Left forelimb (tissue), 1 donor: ENCODE measurements at places on chromosomes 12 and 14.
A peak's percentile ranks its signal among the peaks of the same experiment; 100 is the strongest.

DNA sequence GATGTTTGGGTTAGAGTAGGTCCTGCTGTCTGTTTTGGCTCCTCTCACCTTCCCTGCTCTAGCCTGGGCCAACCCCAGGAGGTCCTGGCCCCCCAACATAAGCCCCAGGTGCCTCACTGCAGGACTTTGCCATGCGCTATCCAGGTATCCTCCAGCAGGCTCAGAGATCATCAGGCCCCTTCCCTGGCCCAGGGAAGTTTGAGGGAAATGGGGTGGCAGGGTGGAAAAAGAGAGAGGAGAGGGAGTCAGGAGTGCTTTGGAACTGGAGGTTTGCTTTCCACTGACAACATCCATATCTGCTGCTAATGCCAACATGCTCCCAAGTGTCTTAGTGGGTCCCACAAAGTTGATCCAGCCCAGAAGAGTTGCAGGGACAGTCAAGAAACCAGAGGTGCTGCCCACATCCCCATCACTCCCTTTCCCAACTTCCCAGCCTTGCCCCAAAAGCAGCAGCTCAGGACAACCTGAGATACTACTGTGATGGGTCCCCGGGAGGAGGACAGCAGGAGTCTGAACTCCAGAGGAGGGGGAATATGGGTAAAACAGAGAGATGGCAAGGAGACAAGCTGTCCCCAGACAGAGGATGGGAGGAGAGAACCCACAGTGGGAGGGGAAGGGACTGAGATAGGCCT, 677 bp downstream of the TNS2 start:
- DNase-seq: peak; percentile 67

DNA sequence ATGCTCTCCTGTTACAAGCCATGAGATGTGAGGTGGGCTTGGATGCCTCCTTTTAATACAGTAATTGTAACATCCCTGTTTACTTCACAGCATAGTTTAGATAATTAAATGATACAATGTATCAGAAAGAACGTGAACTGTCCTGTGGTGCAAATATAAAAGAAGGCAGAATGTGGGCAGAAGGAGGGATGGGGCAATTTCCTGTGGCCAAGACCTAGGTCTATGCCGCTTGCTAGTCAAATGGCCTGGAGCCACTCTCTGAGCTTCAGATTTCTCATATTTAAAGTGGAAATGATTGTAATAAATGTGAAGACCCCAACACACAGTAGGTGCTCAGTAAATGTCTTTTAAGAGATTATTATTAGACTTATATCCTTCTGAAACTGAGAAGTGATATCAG, 24.0 kb upstream of the EVL start:
- no peak for DNase-seq

GRCh38 chr12:52380271-52380694, 5.2 kb downstream of the KRT84 start:
- DNase-seq: no peak

GRCh38 chr12:61880186-61880585, 380.0 kb upstream of the USP15 start:
- no peak for DNase-seq

GRCh38 chr14:105343194-105343593, 28.6 kb downstream of the PACS2 start:
- DNase-seq: no peak

DNA sequence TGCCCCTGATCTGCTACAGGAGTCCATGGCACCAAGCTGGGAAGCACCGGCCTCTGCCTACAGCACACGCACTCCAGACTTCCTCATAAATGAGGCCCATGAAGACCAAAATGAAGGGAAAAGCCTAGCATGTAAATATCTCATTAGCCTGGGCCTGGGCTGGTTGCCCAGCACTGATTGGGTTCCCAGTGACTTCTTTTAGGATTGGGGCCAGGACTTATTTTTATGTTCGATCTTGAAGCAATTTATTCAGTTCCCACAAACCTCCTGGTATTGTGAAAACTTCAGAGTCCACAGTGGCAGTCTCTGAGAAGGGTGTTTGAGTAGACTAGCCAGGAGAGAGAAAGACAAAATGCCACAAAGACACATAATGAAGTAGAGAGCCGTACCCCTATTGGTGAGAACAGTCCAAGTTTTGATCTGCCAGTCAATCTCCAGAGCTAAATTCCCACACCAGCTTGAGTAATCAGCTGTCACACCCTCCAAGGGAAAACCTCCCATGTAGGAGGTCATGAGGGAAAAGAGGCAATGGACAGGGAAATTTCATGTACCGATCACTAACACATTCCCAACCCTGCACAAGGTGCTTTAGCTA, 78.2 kb downstream of the PHLDA1 start:
- DNase-seq: no peak

GRCh38 chr14:44370727-44371126, 136.4 kb downstream of the FSCB start:
- DNase-seq: no peak

GRCh38 chr14:46451800-46452199, 199.8 kb downstream of the RPL10L start:
- no peak for DNase-seq

- DNase-seq: no peak
Measured at GRCh38 chr12:122079532-122080081, 1.1 kb downstream of the MLXIP start.

DNA sequence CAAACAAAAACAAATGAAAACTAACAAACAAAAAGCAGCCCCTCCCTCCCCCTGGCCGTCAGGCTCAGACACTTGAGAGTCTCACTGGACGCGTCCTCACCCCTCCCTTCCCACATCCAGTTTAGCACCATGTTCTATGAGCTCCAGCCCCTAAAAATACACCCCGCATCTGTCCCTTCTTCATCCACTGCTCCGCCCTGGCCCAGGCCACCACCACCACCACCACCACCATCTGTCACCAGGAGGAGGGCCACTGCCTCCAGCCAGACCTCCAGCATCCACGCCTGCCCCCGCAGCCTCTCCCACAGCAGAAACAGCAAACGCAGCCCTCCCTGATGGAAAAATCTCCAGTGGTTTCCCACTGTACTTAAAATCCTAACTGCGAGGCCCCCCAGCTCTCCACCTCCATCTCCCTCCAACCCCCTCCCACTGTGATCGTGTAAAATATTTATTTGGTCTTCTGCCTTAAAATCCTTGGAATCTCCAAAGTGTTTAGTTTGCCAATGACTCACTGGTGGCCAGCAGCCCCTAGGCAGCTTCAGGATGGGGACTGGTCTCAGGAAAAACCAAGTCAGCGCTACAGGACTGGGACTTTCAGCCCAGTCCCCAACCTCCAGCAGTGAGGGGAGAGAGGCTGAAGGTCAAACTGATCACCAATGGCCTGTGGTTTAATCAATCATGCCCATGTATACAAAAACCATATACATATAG, 95.1 kb downstream of the SCARB1 start:
- no peak for DNase-seq

DNA sequence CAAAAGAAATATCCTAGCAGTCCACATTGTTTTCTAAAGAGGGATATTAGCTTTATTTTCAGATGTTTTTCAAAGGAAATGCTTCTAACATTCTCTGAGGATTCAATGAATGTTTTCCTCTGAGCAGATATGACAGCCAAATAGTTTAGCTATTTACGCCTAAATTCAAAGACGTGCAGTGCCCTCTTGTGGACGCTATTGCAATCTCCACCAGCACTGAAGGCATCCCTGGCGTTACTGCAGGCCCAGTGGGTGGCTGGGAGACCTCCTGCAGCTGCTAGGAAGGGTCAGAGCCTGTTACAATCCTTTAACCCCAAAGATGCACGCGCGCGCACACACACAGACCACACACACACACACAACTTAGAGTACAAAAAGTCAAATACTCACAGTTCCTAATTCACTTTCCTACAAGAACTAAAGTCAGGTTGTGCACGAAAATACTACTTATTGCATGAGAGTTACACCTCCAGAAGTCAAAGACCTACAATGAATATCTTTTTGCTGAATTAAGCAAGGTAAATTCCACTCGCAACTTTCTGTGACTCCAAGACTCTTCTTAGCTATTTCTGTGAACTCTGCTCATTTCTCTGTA, 589.3 kb upstream of the TMEM132C start:
- peak; percentile 77 for DNase-seq

- DNase-seq: no peak
Measured at GRCh38 chr14:68309616-68310015, 483.3 kb downstream of the ZFP36L1 start.

DNA sequence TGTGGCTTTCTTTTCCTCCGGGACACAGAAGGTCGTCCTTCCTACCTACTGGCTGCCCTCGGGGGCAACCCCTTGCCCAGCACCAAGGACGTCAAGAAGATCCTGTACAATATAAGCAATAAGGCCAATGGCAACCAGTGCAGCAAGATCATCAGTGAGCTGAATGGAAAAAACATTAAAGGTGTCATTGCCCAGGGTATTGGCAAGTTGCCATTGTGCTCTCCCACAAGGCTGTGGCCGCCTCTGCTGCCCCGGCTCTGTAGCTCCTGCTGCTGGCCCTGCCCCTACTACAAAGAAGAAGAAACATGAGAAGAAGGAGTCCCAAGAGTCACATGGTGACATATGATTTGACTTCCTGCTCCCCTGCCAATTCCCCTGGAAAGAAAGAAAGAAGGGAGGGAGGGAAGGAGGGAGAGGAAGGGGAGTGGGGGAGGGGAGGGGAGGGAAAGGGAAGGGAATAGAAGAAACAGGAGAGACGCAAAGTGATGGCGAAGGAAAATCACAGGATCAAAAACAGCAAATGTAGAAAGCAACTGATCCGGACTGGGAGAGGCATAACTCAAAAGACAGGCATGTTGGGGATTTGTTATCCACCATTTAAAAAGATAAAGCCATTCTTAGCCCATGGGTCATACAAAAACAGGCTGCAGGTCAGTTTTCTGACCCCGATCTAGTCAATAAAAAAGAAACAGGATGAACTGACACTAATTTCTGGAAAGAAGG, 61.3 kb upstream of the RESF1 start:
- no peak for DNase-seq

- DNase-seq: no peak
Measured at GRCh38 chr14:96754845-96755184, 42.4 kb upstream of the VRK1 start.

DNA sequence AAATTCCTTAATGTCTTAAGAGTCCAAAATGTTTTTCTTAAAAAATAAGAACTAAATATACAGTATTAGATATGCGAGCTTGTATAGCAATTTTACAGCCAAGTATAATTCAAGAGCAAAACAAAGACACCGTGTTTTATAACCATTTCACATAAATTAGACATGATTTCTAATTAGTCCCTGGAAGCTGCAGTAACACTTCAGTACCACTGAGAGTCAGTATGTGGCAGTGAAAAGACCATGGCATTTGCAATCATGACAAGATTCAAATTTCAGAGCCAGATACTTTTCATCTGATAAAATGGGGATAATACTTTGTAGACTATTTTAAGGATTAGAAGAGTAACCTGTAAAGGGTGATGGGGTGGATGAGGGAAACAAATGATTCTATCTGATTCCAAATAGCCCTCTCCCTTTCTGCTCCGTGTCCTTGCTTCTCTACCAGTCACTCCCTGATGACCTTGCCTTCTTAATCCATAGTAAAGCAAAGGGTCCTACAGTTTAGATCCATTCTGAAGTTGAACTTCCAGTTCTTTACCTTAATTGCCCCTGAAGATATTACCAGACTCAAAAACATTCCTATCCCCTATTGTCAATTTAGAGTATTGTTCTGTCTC, 145.4 kb upstream of the ABCD2 start:
- no peak for DNase-seq

DNA sequence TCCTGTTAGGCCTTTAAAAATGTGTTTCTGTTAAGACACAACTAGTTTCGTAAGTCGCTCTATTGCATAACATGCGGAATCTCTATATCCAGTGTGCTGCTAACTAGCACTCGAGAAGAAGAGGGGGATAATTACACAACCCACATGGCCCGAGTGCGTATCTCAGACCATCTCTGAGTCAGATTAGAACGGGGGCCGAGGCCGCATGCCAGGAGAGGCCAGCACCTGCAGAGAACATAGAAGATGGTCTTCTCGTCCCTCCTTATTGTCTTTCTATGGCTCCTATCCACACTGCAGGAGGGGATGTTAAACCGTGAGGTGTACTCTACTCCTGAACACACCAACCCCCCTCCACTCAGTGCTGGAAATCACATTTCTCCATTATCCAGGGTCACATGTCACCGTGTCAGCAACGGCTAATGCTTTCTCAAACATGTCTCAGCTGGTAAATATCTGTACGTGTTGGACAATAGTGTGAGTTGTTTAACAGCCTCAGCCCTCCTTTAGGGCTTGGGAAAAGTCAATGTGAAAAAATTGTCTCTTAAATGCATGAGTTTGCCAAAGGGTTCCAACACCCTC, 56.3 kb downstream of the CCDC88C start:
- no peak for DNase-seq

- DNase-seq: no peak
Measured at GRCh38 chr14:78561074-78561473, 390.9 kb downstream of the NRXN3 start.

- no peak for DNase-seq
Measured at GRCh38 chr14:95485222-95485819, 31.1 kb downstream of the SYNE3 start.

- no peak for DNase-seq
Measured at GRCh38 chr14:105205673-105206208, 24.6 kb upstream of the NUDT14 start.

DNA sequence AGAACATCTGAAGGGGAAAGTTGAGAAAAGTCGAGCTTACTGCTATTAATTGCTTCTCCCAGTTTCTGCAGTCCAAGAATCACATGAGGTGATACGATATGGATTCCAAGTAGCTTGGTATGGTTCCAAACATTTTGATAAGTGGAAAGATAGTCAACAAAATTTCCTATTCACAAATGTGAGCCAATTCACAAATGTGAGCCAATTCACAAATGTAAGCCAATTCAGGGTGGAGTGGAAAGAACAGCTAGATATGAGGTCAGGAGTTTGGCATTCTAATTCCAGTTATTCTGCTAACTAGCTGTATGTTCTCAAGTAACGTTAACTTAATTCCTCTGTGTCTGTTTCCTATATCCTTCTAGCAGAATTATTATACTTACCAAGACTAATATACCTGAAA, 37.6 kb upstream of the DHRS4 start:
- no peak for DNase-seq

DNA sequence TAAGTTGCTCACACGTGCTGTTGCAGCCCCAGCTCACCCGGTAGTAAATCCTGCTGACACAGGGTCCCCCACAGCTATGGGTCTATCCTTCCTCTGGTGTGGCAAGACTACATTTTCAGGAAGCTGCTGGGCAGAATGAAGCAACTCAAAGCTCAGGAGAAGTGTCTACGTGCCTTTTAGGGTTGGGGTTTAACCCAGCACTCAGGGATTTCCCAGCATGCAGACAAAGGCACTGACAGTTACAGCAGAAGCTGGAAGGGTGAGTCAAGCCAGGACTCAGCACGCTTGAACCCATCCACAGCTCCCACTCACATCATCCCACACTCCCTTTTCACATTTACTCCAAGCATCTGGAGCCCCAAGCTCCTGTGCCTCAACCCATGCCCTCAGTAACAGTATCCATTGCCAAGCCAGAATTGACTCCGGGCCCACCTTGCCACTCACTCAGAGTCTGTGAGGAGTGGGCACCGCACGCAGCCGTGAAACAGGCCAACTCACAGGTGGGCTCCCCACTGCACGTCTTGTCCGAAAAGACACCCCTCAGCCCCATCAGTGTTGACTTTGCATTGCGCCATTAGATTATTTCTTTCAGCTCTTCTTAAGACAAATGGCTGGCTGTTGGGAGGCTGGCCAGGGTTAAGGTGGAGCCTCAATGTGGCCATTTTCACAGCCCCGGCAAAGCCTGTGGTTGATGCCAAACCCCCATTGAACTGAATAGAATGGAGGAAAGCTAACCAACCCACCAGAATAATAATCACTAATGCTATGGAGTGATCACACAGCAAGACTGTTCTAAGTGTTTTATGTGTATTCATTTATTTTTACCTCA, 59.6 kb downstream of the ZFP36L1 start:
- no peak for DNase-seq
